Hippocampal formation (tissue), 2 donors: ENCODE measurements at places on chromosomes 2 and 18.

- DNase-seq = no peak
Observed at GRCh38 chr2:72146347-72147302, 1.0 kb downstream of the CYP26B1 start.

GRCh38 chr2:181189951-181190350 is 209.5 kb downstream of the UBE2E3 start:
- DNase-seq = no peak

DNA sequence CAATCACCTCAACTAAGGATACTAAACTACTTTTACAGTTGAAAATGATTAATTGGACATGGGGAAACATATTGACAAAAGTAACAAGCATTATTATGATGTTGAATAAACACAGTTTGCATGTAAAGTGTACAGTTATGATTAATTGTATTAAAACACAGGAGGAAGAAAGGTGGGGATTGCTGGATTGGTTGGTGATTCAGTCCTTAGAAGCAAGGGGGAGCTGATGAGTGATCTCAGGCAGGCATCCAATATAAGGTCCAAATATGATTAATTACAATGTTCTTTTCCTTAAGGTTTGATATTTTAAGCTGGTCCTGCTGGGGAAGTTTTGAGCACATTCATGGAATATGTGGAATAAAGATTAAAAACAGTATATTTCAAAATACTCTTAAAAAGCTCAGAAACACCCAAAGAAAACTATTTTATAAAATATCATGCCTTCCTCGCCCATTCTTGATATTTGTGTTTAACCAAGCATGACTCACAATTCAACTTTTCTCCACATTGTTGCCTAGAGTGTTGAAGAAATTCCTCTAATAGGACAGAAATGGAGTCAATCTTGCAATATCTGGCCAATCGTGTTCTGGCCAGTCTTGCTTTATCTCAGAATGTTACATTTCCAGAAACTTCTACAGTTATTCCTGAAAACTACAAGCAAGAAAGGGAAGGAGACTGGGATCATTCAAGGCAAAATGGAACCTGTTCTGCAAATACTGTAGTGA is 268.2 kb downstream of the RPIA start:
- DNase-seq = no peak

- no peak for DNase-seq
Observed at GRCh38 chr2:101574622-101575021, 99.7 kb upstream of the RFX8 start.
